NCI-H2107 (cell line): ENCODE measurements at places on chromosomes 12 and 14.

DNA sequence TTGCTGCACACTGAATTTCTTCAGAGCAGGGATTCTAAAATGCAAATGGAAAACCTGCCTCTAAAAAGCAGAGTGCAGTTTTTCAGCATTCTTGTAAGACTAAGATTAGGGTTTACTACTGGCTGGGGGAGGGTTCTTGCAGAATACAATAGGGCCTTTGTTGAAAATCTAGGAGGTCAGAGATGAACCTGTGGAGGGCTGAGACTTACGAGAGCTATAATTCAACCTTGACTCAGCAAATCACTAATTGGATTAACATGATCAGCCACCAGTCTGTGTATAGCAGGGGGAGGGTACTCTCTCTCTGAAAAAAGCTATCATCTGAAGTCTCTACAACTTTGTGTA is 92.6 kb upstream of the HIF1A start:
- DNase-seq, result no peak

DNA sequence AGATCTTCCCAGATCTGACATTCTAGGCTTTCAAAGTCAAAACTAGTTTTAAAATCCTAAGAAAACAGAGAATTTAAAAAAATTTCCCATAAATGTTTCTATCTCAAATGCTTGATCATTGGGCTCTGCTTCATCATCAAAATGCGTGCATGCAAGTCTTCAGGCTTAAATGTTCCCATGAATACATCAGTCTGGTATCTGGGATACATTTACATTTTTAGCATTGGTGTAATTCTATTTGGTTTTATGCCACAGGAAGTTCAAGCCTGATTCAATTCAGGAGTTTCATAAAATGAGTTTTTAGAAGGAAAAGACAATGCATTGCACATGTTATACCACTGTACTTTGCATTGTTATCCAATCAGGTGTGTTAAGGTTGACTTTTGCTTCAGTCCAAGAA is 336.4 kb downstream of the PCNX1 start:
- no peak for DNase-seq

DNA sequence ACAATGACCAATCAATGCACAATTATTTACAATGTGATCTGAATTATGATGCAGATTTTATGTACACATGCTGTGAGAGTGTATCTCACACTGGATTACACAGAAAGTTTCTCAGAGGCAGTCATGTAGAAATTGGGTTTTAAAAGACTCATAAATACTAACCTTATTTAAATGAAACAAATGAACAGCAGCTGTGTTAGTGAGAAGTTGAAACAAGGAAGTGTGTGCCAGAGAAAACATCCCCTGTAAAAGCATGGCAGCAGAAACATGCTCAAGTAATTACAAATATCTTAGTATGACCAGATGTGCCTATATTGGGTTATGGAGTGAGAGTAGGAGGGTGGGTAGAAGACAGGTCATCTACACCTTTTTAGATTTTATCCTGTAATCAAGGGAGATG is 723.7 kb downstream of the C12orf50 start:
- no peak for DNase-seq

DNA sequence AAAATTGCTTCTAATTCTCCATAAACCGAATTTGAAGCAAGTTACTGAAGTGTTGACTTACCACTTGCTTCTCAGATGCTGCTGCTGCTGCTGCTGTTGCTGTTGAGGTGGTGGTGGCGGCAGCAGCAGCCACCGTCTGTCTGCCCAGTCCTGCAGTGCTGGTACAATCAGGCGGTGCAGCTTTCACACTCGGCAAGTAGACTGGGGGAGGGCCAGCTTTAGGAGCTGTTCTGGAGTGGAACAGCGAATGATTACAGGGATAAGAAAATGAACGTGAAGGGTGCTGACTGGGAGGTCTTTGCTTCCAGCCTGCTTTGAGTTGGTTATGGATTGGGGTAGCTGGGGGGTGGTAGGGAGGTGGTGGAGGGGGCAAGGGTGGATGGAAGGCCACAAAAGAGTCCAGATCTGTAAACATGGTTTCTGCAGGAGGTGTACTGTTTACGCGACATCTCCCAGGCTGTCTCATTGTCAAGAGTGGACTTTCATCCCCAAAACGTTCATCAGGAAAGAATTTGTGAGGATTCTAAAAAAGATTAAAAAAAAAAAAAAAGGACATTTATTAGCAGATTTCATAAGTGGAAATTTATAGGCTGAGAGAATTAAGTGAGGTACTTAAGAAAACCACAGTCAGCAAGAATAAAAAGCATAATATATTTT is 38.8 kb downstream of the UBR7 start:
- DNase-seq, result no peak

- no peak for DNase-seq
These were observed 846 bp downstream of the MYO1A start for GRCh38 chr12:57049119-57049446.

- DNase-seq, result no peak
These were observed at the start of gene GALNT9 for GRCh38 chr12:132329036-132329719. Gene GALNT9 (minus strand): TSS chr12:132329589. CDS start chr12:132329203, 386 bp downstream.

DNA sequence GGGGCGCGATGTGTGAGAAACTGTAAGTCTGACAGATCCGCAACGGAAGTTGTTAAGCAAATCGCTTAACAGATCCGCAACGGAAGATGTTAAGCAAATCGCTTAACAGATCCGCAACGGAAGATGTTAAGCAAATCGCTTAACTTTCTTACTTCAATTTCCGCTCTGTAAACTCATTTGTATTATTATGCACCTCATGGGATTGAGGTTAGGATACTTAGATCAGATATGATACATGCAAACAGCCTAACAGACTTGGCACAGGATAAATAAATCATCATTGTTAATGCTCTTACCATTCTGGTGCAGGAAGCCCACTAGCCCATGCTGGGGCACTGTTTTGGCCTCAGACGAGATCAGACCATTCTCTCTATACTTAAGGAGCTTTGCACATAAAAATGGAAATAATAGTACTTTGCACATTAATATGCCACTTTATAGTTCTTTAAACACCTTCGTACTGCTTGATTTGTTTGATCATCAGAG is 399 bp downstream of the NCAPD2 start:
- no peak for DNase-seq

GRCh38 chr14:81429028-81429427 is 28.9 kb upstream of the STON2 start:
- no peak for DNase-seq

GRCh38 chr12:26132866-26133265 is 8.0 kb upstream of the BHLHE41 start:
- DNase-seq, result no peak

DNA sequence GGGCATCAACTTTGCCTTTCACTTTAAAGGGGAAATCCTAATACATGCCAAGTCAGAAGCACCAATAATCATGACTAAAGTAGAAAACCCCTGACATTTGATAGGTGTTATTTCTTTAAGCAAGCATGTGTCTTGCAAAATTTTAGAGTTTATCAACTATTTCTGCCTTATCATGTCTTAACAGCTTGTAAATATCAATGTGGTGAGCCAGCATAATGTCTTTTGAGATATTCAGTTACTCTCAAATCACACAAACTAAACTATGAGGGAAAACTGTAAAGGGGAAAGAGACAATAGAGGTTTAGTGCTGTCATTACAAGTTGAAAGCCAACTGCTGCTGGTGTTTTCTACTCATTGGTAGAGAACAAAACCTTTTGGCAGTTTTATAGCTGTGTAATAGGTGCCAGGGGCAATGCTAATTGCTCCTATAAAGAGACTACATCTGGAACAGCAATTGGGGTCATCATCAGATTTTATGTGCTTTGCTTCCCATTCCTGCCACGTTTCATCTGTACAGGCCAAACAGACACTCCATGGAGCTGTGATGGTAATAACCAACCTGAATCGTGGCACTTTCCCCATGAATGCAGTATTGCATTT is 1027.4 kb downstream of the FSCB start:
- DNase-seq, result no peak

- no peak for DNase-seq
These were observed 109.3 kb downstream of the ITPR2 start for GRCh38 chr12:26723379-26724308.

DNA sequence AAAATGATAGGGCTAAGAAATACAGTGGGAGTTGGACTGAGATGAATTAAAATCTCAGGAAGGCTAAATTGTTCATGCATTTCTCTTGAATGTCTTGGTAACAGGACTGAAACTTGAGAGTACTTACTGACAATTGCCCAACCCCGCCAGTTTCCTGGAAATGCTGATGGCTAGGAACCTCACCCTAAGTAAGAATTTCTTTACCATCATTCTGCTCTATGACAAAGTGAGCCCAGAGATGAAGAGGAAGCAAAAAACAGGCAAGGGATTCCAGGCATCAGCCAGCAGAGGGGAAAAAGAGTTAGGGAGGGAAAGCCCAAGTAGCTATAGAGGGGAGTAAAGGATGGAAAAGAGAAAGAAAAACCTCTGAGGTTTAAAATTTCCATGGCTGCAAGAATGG is 397.7 kb downstream of the MDGA2 start:
- DNase-seq, result no peak

DNA sequence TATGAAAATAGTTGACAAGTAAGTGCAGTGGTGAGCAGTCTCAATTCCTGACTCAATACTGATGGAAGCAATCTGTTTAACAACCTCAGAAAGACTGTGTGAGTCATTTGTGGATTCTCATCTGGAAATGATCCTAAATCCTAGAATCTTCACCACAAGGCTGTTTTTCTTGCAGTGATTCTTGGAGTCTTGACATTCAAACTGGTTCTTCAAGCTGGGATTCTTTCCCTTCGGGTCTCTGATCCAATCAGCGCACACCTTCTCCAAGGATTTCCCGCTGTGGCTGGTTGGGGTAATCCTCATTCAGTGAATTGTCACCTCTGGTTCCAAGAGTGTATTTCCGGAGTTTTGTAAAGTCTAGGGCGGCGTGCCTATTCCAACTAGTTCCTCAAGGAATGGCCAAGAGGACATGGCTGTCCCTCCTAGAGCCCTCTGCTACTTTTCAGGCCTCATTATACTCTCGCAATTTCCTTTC is 37.7 kb upstream of the FOXJ2 start:
- no peak for DNase-seq

DNA sequence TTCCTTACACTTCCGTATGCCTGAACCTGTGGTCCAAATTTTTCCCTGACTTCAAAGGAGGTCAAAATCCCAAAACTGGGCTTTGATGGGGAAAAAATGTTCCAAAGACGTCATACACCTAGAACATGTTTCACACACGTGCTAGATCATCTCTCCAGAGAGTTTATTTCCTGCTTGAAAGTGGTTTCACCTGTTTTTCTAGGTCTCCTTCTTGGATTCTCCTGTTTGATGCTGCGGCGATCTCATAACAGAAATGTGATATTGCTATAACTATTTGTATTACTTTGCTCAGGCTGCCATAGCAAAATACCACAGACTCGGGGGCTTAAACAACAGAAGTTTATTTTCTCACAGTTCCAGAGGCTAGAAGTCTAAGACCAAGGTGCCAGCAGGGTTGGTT is 19.7 kb upstream of the TMCC3 start:
- no peak for DNase-seq

GRCh38 chr12:42790761-42791151 is 201.2 kb upstream of the PRICKLE1 start:
- DNase-seq, result no peak

DNA sequence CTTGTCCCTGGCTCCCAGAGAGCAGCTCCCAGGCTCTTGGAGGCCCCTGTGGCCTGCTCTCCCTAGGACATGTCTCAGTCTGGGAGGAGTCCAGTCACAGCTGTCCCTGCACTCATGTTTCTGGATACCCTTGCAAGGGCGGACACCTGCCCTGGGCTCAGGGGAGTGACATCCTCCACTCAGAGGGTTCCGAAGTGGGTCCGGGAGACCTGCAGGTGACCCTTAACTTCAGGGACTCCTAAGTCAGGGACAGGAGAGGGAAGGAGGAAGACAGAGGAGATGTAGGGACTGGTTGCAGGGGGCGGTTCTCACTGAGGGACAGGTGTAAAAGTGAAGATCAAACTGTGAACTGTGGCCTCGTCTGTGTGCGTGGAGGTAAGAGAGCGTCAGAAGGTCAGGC is 37.6 kb downstream of the CACNA2D4 start:
- no peak for DNase-seq

DNA sequence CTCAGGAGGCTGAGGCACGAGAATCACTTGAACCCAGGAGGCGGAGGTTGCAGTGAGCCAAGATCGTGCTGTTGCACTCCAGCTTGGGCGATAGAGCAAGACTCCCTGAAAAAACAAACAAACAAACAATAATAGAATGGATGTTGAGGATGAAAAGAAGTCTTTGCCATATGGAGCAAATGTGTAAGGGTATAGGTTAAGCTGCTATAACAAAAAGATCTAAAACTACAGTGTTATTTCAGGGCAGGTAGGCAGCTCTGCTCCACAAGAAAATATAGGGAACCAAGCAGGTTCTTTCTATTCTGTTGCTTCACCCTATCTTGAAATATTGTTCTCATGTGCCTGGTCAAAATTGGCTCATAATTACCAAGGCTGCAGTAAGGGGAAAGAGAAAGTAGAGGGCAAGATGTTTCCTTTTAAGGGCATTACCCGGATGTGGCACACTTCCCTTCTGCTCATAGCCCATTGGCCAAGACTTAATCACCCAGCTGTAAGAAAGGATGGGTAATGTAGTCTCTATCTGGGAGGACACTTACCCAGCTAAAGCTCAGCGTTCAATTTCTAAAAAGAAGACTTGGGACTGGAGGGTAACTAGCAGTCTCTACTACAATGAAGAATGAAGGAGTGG is 23.5 kb downstream of the SDSL start:
- no peak for DNase-seq

GRCh38 chr12:55862286-55862685 is 19.6 kb upstream of the MMP19 start:
- no peak for DNase-seq

DNA sequence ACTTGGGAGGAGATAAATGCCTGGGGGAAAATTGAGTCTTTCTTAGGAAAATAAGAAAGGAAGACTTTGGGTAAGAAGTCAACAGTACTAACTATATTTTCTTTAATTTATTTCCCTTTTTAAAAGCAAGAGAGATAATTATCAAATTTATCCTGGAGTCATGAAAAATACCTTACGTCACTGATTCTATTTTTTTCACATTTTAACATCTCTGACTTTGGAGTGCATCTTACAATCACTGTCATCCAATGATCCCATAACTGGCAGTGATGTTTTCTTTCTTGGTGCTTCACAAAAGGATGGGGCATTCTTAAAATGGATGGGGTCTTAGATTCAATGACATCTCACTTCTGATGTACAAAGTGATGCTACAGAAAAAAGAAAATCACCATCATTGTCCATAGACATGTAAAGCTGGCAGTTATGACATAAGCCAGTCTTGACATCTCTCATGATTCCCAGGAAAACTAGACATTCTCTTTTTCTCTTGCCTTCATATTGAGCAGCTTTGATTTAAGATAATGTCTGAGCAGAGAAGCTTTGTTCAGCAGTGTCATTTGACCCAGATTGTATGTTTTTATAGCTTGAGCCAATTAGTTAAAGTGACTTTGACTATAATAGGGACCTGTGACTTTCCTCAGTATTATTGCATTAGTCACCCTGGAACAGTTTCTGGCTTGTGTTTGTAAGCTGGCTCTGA is 236.2 kb downstream of the EGLN3 start:
- DNase-seq, result no peak

DNA sequence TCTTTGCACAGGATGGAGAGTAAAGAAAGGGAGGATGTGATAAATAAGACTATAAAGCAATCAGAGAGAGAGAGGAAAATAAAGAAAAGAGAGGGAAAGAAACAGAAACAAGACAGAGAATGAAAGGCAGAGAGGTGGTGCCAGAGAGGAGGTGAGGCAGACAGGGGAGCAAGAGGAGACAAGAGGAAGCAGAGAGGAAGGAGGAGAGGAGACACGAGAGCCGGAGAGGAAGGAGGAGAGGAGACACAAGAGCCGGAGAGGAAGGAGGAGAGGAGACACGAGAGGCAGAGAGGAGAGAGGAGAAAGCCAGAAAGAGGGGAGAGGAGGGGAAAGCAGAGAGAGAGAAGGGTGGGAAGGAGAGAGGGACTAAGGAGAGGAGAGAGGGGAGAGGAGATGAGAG is 125.2 kb downstream of the PAPOLA start:
- no peak for DNase-seq
